Activated CD4-positive, alpha-beta T cell treated with anti-CD3 and anti-CD28 coated beads for 36 hours (primary cell): ENCODE measurements at places on chromosomes 11 and 22. TPM values are rescaled to one million over a fixed set of nuclear protein-coding genes. Genes with fewer than 3 reads are reported as not detected.

GRCh38 chr22:31844941-31845340 is 91.1 kb downstream of the DEPDC5 start:
- no peak for DNase-seq
- H3K27ac ChIP-seq: no peak overlapping the region
- H3K4me3 ChIP-seq: no peak overlapping the region
- no peaks in the 10 kb centered on the region for H3K27me3 ChIP-seq
- H3K36me3 ChIP-seq: peaks cover 44% of the 10 kb centered on the region
- H3K4me1 ChIP-seq: peaks cover 12% of the 10 kb centered on the region

GRCh38 chr11:35905646-35906276 is 38.1 kb upstream of the LDLRAD3 start:
- DNase-seq: no peak
- H3K27me3 ChIP-seq: peaks cover 6% of the 10 kb centered on the region
- no peak overlapping the region for H3K27ac ChIP-seq
- no peaks in the 10 kb centered on the region for H3K36me3 ChIP-seq

MRPL49 gene
- total RNA-seq: 58.5 TPM

DLG2 gene
- 2.1 TPM for total RNA-seq

TTC36 gene
- total RNA-seq: 0.21 TPM
